ENCODE measurements at places on chromosomes 5 and 9.

GRCh38 chr5:172769616-172770373 is 1.2 kb downstream of the DUSP1 start:
- DNase-seq = no peak

- no peak for DNase-seq
Observed at GRCh38 chr5:14155075-14155474, 11.9 kb downstream of the TRIO start.

- DNase-seq = no peak
Observed at GRCh38 chr5:2178528-2178927, 295.8 kb upstream of the IRX4 start.

DNA sequence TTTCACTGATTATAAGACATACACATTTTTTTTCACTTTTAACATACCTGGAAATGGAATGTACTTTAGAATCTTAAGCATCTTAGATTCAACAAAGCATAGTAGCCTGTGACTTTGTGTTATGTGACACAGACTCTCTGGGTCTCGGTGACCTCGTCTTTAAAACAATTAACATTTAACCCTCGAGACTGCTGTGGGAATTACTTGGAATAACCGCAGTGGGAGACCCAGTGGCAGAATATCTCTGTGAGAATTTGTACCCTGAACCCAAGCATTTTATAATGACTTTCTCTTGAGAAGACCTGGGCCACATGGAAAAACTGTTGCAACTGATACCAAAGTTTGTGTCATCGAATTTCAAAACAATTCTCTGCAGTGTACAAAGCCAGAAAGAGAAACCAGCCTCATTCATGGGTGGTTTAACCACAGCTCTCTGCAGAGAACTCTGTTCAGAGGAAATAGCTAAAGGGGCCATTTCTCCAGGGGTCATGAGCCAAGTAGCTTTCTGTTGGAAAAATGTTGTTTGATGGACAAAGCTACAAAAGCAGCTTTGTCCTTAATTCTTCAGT is 10.0 kb upstream of the RETREG1 start:
- DNase-seq = no peak

- no peak for DNase-seq
Observed at GRCh38 chr9:127183814-127184582, 61.6 kb upstream of the ANGPTL2 start.

- DNase-seq = no peak
Observed at GRCh38 chr9:93012963-93013855, 45.3 kb upstream of the SUSD3 start.

- DNase-seq = no peak
Observed at GRCh38 chr9:27659571-27659970, 86.3 kb upstream of the C9orf72 start.

- peak; percentile 32 for DNase-seq
Observed at GRCh38 chr9:32589083-32589723, 16.2 kb upstream of the NDUFB6 start.

DNA sequence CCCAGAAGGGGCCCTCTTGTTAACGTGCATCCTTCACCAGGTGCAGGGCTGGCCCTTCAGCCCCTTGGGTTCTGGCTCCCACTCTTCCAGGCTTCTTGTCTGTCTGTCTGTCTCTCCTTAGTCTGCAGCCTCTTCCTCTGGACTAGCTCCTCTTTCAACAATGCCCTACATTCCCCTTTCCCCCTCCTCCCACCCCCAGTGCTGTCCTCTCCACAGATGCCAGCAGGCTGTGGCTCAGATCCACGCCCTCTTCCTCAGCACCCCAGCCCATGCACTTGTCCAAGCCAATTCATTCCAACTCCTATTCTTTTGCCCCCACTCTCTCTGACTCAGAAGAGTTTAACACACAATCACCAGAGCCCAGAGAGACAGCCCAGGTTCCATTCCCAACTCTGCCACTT is 45.2 kb upstream of the ALDH1B1 start:
- no peak for DNase-seq

DNA sequence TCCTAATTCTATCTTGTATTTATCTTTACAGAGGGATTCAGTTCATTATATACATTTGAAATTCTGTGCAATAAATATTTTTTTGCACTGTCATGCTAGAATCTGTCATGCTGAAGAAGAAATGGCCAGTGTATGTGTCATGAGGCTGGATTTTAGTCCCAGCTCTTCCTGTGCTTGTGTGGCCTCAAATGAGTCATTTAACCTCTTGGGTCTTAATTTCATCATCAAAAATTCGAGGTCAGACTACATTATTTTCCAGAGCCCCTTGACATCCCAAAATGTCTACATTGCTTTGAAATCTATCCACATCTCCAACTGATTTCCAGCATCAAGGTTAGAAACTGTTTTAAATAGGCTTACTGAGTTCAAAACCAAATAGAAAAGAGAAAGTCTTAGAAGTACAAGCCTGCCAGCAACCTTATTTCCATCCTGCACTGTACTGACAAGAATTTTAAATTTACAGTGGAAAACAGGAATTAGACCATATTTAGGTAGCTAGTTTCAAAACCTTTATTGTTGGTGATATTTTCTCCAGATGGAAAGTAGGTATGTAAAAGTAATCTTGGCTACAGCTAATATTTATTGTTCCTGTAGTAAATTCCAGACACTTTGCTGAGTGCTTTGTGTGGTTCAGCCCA is 96.7 kb upstream of the MAMDC2 start:
- DNase-seq = peak; percentile 94

- DNase-seq = peak; percentile 98
Observed at GRCh38 chr9:87122947-87123685, 175.8 kb upstream of the GAS1 start.

- peak; percentile 53 for DNase-seq
Observed at GRCh38 chr5:93658044-93658443, 75.0 kb downstream of the NR2F1 start.

DNA sequence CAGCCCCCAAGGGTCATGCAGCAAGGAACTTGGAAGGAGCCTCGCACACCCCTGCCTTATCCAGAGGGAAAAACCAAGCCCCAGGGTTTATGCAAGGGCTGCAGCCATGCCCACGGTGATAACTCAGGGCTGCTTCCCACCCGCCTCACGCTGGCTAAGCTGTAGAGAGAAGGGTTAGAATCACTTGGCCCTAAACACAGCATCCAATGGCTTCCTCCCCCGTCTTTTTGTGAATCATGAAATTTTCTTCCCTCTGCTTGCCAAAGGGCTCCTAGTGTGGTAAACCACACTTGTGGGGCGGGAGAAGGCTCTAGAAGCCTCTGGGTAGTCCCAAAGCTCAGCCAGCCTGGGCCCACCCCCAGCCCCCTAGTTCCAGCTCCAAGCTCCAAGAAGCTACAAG is 55.9 kb upstream of the ORM1 start:
- peak; percentile 60 for DNase-seq

DNA sequence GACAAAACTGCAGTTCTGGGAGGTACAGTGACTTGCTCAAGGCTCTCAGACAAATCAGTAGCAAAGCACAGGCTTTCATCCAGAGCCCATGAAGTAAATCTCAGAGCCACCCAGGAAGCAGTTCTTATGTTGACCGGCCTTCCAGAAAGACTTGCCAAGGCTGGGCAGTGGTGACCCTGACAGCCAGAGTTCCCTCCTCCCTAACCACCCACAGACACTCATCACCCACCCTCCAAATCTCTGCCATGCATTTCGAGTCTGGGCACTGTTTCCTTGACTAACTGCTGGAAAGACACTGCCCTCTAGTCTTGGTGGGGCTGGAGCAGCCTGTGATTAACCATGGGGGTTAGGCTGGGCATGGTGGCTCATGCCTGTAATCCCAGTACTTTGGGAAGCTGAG is 21.5 kb downstream of the NEURL1B start:
- DNase-seq = no peak

GRCh38 chr5:72519111-72519510 is 11.9 kb upstream of the ZNF366 start:
- no peak for DNase-seq

- no peak for DNase-seq
Observed at GRCh38 chr9:77841739-77842386, 189.7 kb downstream of the GNAQ start.

GRCh38 chr9:73640971-73641370 is 489.3 kb downstream of the ANXA1 start:
- DNase-seq = no peak

- no peak for DNase-seq
Observed at GRCh38 chr9:16559418-16560188, 310.9 kb downstream of the BNC2 start.

DNA sequence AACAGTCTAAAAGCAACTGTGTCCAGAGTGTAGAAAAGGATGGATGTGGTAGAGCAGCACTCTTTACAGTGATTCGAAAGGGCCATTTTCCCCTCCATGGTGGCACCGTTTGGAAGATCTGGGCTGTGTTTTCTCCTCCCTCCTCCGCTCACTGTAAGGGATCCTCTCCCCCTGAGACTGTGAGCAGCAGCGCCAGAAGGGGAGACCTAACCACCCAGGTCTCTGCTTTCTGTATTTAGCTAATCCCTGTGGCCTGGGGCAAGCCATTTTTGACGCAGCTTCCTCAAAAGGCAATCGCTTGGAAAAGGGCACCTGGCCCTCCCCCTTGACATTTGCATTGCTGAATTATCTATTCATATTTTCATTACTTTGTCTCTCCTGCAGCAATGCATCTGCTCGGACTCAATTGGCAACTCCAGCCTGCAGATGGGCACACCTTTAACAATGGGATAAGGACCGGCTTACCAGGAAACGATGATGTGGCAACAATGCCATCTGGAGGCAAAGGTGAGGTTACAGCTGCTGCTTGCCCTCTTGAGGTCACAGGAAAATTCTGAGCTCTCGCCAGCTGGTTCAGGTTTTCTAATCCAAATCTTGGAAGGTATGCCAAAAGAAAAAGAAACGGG is 244.3 kb upstream of the WWC1 start:
- peak; percentile 48 for DNase-seq

GRCh38 chr5:158809310-158809850 is 290.3 kb downstream of the EBF1 start:
- no peak for DNase-seq

GRCh38 chr5:113084402-113085083 is 107.9 kb downstream of the DCP2 start:
- no peak for DNase-seq

- no peak for DNase-seq
Observed at GRCh38 chr9:74838351-74838750, 49.4 kb downstream of the TRPM6 start.

DNA sequence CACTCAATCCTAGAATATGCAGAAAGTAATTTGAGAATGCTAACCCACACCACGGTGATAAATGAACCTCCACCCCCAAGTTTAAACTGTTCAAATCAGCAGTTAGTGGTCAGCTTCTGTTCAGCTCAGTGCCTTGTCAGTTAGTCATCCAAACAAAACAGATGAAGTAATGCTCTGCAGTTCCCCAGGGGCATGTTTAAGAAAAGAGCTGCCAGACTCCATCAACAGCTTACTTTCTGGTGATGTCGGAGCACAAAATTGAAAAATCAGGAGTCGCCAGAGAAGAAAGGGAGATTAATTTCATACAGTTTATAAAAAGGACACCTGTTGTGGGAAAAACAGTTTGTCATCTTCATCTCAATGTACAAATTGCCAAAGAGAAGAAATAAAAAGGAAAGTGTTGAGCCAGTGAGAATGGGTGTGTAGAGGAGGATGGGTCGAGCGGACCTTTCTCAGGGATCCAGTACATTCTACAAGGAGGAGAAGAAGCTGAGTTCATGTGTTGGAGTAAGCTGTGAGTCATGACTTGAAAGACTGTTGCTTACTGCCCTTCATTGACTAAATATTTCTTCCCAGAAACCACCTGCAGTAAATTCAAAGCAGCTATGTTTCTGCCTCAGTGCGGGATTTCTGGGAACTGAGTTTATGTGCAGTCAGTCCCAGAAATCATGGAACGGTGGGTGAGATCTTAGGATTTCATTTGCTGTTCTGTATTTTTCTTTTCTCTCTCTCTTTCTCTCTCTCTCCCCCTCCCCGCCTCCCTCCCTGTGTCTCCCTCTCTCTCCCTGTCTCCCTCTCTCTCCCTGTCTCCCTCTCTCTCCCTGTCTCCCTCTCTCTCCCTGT is 13.7 kb downstream of the TRIO start:
- peak; percentile 99 for DNase-seq

DNA sequence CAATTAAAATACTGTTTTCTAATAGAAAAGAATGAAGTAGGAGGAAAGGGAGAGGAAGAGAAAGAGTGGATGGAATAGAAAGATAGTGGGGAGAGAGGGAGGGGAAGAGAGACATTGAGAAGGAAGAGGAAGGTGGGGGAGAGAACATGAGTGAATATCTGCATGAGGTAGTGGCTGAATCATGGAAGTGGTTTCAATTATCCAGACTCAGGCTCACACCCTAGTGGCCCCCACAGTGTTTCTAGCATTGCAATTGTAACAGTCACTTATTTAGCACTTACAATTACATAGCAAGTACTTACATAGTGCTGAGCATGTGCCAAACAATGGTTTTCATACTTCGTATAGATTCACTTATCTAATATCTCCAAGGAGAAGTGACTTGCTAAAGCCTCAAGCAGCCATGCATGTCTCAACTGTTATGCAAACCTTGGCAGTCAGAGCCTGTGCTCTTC is 72.7 kb downstream of the CAST start:
- DNase-seq = peak; percentile 84

- DNase-seq = no peak
Observed at GRCh38 chr5:107524111-107524510, 146.6 kb downstream of the EFNA5 start.

GRCh38 chr9:77830618-77831285 is 182.6 kb upstream of the GNA14 start:
- DNase-seq = peak; percentile 61

- peak; percentile 79 for DNase-seq
Observed at GRCh38 chr9:18890372-18890771, 142.6 kb downstream of the SAXO1 start.

GRCh38 chr9:3954331-3955304 is 345.2 kb downstream of the GLIS3 start:
- peak; percentile 67 for DNase-seq

DNA sequence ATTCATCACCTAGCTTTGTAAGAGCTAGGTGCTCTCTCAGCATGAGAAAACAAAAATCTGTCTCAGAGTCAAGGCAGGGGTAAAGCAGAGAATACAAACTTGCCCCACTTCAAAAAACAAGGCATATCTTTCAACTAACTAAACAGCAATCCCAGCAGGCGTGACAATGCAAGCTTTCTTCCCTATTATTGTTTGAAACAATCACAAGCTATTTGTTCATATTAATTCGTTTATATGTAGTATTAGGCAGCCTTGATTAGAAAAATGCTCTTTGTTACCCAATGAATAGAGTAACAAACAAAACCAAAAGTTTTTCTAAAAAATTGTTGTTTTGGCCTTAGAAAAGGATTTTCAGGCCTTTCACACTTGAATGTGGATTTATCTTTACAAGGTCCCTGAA is 71.1 kb downstream of the LPAR1 start:
- DNase-seq = no peak

GRCh38 chr9:91946653-91947488 is 3.2 kb downstream of the ROR2 start:
- DNase-seq = no peak

- no peak for DNase-seq
Observed at GRCh38 chr5:138872841-138873465, 2.2 kb downstream of the LRRTM2 start.

- DNase-seq = no peak
Observed at GRCh38 chr5:20300110-20300509, 312.1 kb upstream of the CDH18 start.

DNA sequence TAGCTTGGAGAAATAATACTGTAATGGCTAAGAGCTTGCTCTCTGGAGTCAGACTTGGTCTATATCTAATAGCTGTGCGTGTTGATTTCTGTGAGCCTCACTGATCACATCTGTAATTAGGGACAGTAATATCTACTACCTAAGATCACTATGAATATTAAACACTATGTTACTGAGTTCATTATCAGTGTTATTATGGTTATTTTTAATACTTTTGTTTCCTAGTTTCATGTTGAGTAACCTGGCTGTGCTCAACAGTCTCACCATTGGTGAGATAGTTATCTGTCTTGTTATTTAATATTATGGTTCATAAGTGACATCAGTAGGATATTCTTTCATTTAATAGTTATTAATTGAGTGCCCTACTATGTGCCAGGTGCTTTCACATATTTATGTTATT is 22.4 kb upstream of the CAVIN4 start:
- DNase-seq = no peak

Data from fibroblast of skin of abdomen (primary cell).